Cortex of kidney (tissue), 1 donor: ENCODE measurements at places on chromosomes 4 and X.

DNA sequence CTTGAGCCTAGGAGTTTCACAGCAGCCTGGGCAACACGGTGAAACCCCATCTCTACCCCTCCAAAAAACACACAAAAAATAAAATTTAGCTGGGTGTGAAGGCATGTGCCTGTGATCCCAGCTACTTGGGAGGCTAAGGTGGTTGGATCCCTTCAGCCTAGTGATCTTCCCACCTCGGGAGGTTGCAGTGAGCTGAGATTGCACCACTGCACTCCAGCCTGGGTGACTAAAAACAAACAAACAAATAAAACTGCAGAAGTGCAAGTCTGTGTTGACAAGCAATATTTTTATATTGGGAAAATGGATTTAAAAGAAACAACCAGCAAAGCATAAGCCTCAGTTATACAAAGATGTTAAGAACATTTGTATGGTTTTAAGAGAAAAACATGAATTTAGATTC lies 46.1 kb downstream of the IGFBP7 start:
- DNase-seq: no peak

- no peak for DNase-seq
Observed at GRCh38 chr4:37627263-37627662, 58.9 kb downstream of the RELL1 start.

DNA sequence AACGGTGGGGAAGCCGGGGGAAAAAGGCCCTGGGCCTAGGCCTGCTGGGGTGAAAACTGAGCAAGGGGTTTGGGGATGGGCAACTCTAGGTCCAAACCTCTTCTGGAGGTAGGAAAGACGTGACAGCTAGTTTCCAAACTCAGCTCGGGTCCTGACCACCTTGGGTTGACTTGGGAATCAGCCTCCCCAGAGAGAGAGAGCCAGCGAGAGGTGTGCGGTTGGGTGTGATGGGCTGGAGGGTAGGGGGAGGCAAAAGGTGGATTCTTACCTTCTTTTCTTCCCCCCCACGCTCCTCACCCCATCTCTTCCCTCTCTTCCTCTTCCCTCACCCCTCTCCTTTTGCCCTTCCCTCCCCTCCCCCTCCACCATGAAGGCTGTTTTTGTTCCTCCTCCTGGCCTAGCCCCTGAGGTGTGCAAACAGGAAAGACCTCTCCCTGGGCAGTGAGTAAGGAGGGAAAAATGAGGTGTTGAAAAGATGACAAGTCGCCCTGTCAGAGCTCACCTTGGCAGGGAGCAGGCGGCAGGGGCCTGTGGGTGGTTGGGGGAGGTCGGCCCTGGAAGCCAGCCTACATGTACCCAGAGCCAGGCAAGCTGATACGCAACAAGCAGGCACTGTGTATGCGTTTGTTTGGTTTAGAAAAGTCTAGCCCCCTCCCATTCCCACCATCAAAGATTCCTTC lies 14.8 kb downstream of the PJA1 start:
- DNase-seq: no peak

DNA sequence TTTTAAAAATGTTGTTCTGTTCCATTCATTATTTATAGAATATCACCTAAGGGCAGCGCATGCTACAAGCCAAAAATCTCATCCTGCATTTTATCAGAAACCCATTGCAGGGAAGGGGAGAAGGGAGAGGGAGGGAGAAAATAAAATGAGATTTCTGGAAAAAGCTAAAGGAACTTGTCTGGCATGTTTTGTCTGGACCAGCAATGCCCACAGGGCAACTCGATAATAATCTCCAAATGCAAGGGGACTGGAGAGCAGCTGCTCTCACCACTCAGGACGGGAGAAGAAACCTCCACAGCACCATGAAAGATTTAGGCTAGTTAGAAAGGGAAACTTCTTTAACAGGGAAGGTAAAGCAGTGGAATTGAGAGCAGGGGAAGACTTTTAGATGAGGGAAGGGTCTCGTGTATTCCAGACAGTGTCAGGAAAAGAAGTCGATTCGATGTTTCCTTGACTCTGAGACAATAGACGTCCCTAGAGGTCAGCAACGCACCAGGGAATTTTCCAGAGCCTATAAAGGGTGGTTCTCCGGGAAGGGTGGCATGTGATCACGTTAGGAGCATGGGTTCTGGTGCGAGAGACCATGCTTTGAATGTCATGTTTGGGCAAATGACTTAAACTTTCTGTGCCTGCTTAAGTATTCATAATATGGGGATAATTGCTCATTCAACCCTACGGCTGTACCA lies 132.2 kb upstream of the NDP start:
- DNase-seq: no peak

DNA sequence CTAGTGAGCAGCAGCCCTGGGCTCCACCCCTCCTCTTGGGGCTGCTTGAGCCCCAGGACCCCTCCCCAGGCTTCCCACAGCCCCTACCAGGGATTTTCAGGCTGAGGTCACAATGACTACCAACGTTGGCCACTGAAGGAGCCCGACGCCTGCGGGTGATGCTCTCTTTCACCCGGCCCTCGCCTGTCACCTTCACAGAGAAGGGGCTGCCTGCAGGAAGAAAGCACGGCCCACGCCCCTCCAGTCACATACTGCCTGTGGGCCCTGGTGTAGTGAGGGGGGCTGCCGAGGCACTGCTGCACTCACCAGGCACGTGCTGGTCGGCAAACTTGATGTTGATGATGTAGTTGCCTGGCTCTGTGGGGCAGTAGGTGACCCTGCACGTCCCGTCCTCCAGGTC lies 22.0 kb downstream of the FLNA start:
- no peak for DNase-seq

GRCh38 chr4:36230534-36230933 lies 13.8 kb downstream of the ARAP2 start:
- DNase-seq: no peak

DNA sequence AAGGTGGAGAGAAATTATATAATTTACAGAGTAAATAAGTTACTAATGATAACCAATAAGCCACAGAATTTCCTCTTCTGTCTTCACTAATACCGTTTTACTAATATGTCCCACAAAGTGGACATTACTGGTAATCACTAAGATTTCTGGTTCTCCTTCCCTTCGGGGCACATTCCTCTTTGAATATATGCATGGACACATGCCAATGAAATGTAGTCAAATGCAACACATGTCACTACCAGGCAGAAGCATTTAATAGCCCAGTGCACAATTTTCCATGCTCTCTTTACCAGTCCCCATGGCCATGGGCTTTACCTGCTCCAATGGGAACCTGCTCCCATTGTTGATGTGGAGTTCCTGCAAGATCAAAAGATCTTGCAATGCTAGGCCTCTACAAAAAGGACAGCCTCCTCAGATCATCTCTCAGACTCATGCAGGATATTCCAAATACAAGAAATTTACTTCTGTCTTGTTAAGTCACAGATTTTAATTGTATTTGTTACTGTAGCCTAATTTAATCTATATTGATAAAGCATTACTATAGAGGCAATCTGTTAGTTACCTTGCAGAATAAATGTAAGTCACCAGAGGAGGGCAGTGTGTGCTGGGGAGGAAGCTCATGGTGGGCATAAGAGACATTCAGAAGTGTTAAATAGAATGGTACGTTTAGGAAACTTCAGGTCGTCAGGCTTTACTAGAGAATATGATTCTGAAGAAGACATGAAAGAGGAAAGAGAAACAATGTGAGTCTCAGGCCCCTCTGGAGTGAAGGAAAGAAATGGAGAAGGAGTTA lies 37.1 kb upstream of the INPP4B start:
- DNase-seq: no peak

DNA sequence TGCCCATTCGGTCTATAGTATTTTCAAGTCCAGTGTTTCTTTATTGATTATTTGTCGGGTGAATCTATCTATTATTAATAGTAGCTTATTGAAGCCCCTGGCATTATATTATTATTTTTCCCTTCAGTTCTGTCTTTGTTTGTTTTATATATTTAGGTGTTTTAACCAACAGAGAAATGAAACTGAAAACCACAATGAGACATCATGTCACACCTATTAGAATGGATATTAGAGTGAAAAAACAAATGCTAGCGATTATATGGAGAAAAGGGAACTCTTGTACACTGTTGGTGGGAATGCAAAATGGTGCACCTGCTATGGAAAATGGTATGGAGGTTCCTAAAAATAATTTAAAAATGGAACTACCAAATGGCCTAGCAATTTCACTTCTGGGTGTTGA lies 272.5 kb downstream of the ADAM29 start:
- no peak for DNase-seq

DNA sequence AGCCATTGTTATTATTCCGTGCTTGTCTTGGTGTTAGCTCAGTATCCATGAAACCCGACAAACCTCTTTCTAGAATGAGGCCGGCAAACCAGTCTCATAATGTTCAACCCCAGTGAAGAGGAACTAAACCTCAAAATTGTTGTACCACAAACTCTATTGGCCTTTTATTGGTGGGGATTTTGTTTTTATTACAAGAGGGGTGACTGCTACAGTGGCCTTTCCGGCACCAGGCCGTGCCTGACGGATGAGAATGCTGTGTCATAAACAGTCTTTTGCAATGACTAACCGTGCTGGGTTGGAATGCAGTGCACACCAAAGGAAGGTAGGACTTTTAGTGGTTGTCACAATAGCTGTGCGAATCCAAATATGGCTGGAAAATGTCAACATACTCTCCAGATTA lies 60.8 kb downstream of the SHROOM2 start:
- no peak for DNase-seq

DNA sequence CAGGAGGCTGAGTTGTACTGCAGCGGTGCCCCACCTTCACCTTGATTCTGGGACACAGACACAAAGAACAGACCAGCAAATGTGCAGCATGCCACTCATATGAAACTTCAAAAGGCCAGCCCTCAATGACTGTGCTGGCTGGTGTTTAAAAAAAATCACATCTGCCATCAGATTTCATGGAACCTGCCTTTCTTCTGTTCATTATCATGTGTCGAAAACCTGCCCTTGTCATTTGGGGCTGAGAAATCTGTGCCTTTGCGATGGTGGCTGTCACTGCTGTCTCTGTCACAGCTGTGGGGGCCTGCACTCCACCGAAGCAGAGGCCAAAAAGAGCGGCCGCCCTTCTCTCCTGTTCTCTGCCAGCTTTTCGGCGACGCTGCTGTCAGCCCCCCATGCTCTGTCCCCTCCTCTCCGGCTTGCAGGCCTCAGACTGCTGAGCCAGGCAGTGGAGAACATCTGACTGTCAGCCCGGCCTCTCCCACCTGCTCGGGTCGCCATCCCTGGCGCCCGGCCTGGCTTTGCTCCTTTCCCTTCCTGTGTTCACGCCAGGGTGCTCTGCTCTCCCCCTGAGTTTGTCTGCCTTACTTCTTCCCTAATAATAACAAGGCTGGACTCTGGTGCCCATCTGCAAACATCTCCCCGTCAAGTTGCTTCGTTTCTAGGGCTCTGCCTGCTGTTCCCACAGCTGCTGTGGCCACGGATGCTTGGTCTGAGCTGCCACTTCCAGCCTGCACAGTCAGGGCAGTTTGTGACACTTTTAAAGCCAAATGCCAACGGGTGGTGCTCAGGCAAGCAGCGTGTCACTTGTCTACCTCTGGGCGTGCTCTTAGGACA lies 355.2 kb downstream of the UNC5C start:
- no peak for DNase-seq

DNA sequence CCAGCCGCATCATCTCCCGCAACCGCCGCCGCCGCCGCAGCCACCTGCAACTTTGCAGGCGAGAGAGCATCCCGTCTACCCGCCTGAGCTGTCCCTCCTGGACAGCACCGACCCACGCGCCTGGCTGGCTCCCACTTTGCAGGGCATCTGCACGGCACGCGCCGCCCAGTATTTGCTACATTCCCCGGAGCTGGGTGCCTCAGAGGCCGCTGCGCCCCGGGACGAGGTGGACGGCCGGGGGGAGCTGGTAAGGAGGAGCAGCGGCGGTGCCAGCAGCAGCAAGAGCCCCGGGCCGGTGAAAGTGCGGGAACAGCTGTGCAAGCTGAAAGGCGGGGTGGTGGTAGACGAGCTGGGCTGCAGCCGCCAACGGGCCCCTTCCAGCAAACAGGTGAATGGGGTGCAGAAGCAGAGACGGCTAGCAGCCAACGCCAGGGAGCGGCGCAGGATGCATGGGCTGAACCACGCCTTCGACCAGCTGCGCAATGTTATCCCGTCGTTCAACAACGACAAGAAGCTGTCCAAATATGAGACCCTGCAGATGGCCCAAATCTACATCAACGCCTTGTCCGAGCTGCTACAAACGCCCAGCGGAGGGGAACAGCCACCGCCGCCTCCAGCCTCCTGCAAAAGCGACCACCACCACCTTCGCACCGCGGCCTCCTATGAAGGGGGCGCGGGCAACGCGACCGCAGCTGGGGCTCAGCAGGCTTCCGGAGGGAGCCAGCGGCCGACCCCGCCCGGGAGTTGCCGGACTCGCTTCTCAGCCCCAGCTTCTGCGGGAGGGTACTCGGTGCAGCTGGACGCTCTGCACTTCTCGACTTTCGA lies 654 bp downstream of the ATOH1 start:
- DNase-seq: no peak

DNA sequence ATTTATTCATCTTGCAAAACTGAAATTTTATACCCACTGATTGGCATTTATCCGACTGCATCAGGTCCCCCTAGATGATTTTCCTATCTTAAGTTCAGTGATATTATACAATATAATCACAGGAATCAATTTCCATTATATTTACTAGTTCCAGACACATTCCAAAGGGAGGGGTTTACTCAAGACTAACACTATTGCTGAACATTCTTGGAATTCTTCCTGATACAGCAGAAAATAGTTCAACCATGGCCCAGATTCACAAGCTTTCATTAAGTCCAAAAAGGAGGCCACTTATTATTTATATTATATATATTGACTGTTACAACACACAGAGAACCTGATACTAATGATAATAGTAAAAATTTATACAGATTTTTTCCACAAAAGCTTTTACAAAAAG lies 2353.6 kb downstream of the PCDH7 start:
- no peak for DNase-seq

DNA sequence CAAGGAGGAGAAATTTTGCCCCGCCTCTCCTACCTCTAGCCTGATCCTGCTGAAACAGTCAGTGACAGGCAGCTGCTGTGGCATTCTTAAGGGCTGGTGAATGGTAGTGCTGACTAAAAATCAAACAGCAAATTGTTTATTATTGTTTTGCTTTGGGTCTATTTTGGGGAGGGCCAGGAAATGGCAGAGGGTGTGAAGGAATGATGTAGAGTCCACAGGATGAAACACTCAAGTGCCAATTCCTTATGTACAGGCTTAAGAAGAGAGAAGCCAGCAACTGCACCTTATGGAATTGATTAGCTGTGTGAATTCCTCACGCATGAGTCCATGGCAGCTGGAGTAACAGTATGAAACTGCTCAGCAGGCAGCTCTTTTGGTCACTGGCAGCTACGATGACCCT lies 39.7 kb downstream of the VEGFC start:
- no peak for DNase-seq

DNA sequence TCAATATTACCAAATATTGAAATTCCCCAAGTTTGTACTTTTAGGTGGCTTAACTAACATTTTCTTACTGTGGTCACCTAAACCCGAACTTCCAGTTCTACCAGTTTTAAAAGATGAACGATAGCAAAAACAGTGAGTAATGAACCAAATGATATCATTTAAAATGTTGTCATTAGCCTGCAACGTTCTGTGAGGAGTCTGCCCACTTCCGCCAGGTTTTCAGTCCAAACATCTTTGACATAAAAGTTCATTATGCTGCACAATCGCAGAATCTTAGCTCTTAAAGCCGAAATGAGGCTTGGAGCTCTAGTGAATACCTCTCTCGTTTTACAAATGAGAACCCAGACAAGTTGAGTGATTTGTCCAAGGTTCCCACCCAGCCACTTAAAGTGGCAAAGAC lies 762 bp downstream of the PIGA start:
- no peak for DNase-seq

- no peak for DNase-seq
Observed at GRCh38 chr4:7431696-7432530, 2.8 kb downstream of the PSAPL1 start.

- DNase-seq: no peak
Observed at GRCh38 chr4:104859601-104860237, 287.0 kb upstream of the TET2 start.
